Hepatocyte (in vitro differentiated cells): ENCODE measurements at places on chromosomes 2 and 18. TPM values are rescaled to one million over a fixed set of nuclear protein-coding genes. Genes with fewer than 3 reads are reported as not detected.

UGT1A3 gene
- total RNA-seq: not detected in 2 replicates

MTIF2 gene
- total RNA-seq: 25.6 and 30.2 TPM in 2 replicates

GBX2 gene
- not detected in 2 replicates for total RNA-seq

TMEM127 gene
- total RNA-seq: 32.5 and 33.6 TPM in 2 replicates

FOXD4L1 gene
- 0.12 and 0.20 TPM in 2 replicates for total RNA-seq

TFPI gene
- 104 and 122 TPM in 2 replicates for total RNA-seq

MALL gene
- total RNA-seq: 30.8 and 36.0 TPM in 2 replicates

LYG1 gene
- total RNA-seq: 0.16 and 0.93 TPM in 2 replicates

SP140L gene
- 4.0 and 8.1 TPM in 2 replicates for total RNA-seq

PROKR1 gene
- total RNA-seq: 0.20 TPM in 1 of 2 replicates, not detected in the other

CCDC141 gene
- 5.0 and 7.2 TPM in 2 replicates for total RNA-seq

SMIM21 gene
- total RNA-seq: not detected in 2 replicates

ALPI gene
- 3.9 and 4.1 TPM in 2 replicates for total RNA-seq

EGR4 gene
- total RNA-seq: 0.23 TPM in 1 of 2 replicates, not detected in the other

KCNJ3 gene
- total RNA-seq: 0.88 and 3.0 TPM in 2 replicates

PSMA8 gene
- not detected in 2 replicates for total RNA-seq

TMEM178A gene
- total RNA-seq: 3.3 and 3.9 TPM in 2 replicates

VIT gene
- total RNA-seq: 0.33 and 0.76 TPM in 2 replicates

RND3 gene
- total RNA-seq: 133 and 135 TPM in 2 replicates

DSC3 gene
- total RNA-seq: 29.3 and 39.7 TPM in 2 replicates

ST8SIA3 gene
- 0.03 and 0.04 TPM in 2 replicates for total RNA-seq

FAM110C gene
- 10.2 and 11.2 TPM in 2 replicates for total RNA-seq

SLC30A3 gene
- total RNA-seq: 0.20 TPM in 1 of 2 replicates, not detected in the other

NLRC4 gene
- total RNA-seq: 0.13 and 0.92 TPM in 2 replicates

COLEC11 gene
- 22.6 TPM in 2 replicates for total RNA-seq

ATP6V1B1 gene
- total RNA-seq: 0.84 and 1.7 TPM in 2 replicates

FRZB gene
- 72.9 and 118 TPM in 2 replicates for total RNA-seq

CREG2 gene
- 2.2 and 3.8 TPM in 2 replicates for total RNA-seq

MTLN gene
- total RNA-seq: 20.2 and 42.1 TPM in 2 replicates

FOXI3 gene
- total RNA-seq: not detected in 2 replicates

NEURL3 gene
- total RNA-seq: 6.2 and 8.1 TPM in 2 replicates

TMEM37 gene
- total RNA-seq: 52.6 TPM in 2 replicates

WNT10A gene
- 1.9 and 2.3 TPM in 2 replicates for total RNA-seq

SLC39A6 gene
- 53.6 and 59.6 TPM in 2 replicates for total RNA-seq

COL4A4 gene
- 1.7 and 3.0 TPM in 2 replicates for total RNA-seq

MEP1B gene
- 0.36 and 2.3 TPM in 2 replicates for total RNA-seq

CSRNP3 gene
- total RNA-seq: 8.1 and 14.0 TPM in 2 replicates

RNU2-63P gene
- not detected in 2 replicates for total RNA-seq

FNDC4 gene
- 15.6 and 16.3 TPM in 2 replicates for total RNA-seq

CLK1 gene
- total RNA-seq: 82.2 and 98.4 TPM in 2 replicates

SMYD5 gene
- total RNA-seq: 15.5 and 28.3 TPM in 2 replicates
